ENCODE measurements at places on chromosomes 5 and 9.

- DNase-seq = no peak
Measured at GRCh38 chr5:172403817-172404216, 50.5 kb downstream of the SH3PXD2B start.

GRCh38 chr5:150124111-150124557 lies 31.5 kb downstream of the PDGFRB start:
- no peak for DNase-seq

GRCh38 chr5:147661541-147661940 lies 121.0 kb downstream of the JAKMIP2 start:
- no peak for DNase-seq

GRCh38 chr9:128923493-128923883 lies 2.7 kb downstream of the PHYHD1 start:
- DNase-seq = no peak

DNA sequence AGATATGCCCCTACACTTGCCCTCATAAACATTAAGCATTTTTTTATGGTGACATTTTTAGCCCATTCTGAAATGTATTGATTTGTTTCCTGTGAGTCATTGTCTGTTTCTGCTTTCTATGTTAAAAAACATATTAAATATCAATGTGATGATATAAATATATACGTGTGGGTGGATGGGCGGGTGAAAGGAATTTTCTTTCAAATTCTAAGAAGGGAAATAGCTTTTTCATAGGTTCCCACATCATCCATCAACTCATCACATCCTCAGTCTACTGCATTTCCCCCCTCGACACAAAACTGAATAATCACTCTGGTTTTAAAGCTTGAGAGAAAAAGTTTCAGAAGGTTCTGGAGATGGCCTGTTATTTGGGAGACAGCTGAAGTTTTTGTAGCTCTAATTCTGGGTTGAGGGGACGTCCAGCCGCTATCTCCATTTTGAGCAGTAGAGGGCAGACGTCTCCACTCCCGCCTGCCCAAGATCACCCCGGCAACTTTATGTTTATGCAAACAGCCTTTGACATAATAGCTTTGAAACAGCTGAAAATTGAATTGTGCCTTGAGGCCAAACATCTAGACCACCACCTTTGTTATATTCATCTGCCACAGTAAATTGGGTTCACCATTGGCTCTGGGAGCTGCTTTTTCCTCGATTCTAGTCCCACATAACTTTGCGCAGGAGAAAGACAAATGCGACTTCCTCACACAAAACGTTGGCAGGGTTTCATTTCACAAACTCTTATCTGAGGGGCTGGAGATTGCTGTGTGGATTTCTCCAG lies 216.2 kb upstream of the CLINT1 start:
- peak; percentile 38 for DNase-seq

Data from NT2/D1 (cell line).